ENCODE measurements at places on chromosomes 12 and 14.
A peak's percentile ranks its signal among the peaks of the same experiment; 100 is the strongest.

DNA sequence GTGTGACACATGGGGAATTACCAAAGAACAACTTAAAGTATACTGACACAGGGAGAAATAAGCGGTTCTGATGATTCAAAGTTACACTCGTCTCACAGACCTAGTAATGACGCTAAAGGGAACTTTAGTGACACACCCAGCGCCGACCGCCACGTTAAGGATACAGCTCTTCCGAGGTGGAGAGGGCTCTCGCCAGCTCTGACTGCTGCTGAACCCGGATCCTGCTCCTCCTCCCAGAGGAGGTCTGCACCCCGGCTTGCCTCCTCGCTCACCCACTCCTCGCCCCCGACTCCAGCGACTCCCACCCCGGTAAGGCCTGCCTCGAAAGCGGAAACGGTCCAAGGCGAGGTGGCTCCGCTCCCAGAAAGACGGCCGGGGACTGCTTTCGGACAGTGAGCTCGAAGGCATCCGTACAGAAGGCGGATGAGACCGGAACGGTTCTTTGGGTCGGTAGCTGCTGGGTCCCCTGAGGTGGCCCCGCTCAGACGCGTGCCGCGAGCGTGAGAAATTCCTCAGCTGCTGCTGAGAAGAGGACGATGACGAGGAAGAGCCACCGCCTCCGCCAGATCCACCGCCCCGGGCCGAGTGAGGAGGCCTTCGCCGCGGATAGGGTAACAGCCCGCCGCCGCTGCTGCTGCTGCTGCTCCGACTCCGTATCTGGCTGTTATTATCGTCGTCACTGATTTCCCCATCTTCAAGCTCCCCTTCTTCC is 643 bp downstream of the ZFC3H1 start:
- peak; percentile 80 for DNase-seq

DNA sequence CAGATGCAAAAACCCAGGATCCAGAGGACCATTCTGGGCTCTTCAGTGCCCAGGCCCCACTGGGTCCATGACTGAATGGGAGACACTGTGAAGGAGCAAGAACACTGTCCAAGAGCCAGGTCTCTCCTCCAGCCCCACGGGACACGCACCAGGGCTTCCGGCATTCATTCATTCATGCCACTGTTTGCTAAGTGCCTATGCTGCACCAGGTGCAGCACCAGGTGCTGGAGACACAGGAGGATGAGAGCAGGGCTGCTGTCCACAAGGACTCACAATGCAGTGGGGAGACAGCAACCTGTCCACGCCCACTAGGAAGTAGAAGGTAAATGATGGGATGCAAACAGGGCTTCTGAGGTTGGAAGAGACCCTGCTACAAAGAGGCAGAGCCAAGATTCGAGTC is 20.4 kb downstream of the CLMN start:
- no peak for DNase-seq

GRCh38 chr12:51424094-51424661 is 453 bp upstream of the SLC4A8 start:
- DNase-seq: no peak

DNA sequence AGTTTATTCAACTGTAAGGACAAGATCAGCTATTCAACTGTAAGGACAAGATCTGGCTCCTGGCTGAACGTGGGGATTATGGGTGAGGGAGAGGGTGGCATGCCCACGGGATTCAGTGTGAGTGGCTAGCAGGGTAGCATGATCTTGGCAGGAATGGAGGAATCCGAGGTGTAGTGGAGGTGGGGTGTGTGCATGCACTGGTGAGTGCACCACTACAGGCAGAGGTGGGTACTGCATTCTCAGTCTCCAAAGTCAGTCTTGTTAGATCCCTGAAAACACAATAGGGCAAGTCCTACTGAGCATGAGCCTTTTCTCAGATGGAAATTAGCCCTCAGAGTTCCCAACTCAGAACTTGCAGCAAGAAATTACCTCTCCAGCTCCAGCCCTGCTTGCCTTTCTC is 32.2 kb upstream of the DCD start:
- peak; percentile 46 for DNase-seq

DNA sequence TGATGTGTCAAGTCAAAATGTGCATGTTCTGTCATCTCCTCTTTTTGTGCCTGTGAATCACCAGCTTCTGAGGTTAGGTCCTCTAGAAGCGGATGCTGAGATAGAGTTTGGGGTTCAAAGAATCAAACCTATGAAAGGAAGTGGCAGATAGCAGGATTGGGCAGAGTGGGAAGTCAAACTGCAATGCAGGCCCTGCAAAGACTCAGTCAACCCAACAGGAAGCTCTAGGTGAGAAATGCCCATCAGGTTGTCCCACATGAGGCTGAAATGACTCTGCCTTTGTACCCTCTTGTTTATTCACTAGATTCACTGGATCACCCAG is 4.5 kb upstream of the MIA2 start:
- peak; percentile 92 for DNase-seq

- DNase-seq: no peak
Observed at GRCh38 chr14:105089746-105090492, 24.7 kb upstream of the GPR132 start.

DNA sequence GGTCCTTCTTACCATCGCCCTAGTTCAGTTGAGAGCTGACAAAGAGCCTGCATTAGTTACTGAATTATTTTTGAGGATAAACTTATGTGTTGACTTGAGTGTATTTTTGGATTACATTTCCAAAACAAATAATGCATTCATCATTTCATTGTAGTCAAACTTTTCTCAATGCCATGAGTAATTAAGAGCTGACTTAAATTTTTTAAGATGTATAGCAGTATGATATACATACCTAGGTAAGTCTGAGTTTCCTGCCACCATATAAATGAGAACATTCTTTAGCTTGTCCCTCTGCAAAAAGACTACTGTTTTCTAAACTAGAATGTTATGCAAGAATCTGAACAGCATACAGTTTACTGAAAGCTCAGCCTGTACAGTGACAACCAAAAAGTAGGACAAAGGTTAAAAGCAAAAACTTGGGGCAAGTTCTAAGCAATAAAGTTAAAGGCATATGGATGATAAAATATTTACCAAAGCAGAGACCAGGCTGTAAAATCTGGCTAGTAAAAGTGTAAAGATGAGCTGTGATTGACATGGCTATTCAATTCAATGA is 82.1 kb upstream of the FERMT2 start:
- no peak for DNase-seq

DNA sequence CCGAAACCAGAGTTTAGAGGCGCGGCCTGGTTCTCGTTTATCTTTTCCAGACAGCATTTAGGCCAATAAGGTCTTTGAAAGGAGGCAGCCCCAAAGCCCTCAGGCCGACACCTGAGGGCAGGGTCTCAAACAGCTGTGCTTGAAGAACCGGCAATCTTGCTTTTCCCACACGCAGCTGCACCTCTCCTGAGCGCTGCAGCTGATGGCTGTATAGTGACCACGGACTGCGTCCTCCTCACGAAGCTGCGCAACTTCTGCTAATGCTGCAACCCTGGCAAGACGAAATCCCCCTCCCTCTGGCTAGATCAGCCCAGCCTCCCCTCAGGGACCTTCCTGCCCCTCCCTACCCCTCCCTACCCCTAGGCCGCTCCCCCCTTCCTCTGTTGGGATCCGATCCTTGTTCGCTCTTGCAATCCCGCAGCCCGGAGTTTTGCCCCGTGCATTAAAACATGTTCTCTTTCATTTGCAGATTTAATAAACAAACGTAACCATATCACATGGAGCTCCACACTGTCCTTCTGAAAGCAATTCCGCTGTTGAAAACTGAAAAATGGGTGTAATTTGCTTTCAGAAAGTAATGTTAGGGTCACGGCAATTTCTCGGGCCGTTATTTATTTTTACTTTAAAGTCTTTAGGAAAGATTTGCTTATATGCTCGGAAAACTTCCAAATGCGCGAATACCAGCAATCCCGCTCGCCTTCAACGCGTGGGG is 4.8 kb upstream of the PAX9 start:
- no peak for DNase-seq

DNA sequence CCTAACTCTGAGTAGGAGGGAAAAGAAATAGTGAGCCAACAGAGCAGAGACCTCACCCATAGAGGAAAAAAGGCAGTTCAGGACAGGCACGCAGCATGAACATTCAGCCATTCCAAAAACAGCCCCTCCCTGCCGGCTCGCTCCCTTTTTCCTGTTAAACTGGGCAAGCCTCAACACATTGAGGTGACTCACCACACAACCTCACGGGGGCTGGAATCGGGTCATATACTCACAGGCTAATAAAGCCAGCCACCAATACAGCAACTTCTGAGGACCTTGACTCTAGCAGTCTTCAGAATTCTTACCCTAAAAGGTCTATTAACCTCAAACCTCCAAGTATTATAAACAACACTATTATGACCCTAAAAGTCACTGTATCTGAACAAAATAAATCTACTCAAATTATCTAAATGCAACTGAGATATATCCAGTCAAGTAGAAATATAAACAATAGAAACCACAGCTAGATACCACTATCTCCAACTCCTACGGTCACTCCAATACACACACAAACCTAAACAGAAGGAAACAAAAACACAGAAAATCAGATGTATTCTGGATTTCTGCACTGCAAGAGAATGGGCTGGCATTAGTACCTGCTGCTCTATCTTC is 6.3 kb downstream of the YBX3 start:
- no peak for DNase-seq

DNA sequence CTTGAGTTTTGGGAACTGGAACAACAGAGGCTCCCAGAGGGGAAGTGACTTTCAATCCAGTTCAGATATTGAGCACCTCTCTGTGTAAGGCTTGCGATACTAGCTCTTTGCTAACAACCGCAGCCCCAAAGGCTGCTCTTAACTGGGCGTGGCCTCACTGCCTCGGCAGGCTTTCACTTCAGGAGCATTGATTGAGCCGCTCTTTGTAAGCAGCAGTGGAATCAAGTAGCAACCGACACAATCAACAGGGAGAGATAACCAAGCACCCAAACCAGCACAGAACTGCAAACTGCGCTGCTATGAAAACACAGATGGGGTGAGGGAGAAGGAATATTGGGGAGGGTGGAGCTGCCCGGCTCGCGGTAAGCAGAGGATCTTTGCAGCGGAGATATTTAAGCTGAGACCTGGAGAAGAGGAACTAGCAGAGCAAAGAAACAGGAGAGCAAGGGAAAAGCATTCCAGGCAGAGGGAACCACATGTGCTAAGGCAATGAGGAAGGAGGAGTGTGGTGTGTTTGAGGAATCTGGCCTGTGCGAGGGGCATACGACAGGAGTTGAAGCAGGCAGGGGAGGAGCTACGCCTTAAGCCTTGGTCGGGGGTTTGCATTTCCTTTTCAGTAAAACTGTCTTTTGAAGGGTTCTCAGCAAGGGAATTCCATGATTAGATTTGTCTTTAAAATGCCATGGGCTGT is 17.3 kb upstream of the YY1 start:
- DNase-seq: peak; percentile 89

GRCh38 chr14:63573581-63573980 is 30.4 kb upstream of the PPP2R5E start:
- DNase-seq: no peak

- DNase-seq: no peak
Observed at GRCh38 chr14:82805892-82806825, 1272.5 kb upstream of the SEL1L start.

DNA sequence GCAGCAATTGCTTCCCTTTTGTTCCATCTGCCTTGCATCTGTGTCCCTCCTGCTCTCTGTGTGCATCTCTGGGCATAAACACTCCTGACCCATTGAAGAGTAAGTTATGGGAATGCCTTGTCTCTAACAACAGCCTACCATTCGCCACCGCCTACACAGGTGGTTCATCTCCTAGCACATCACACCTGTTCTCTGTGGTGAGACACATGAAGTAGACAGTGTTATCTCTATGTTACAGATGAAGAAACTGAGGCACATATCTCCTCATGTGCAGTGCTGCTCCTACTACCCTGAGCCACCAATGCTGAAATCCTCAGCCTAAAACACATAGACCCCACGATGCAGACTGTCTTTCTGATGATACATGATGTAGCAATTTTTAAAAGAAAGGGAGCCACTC is 77.6 kb downstream of the PITPNM2 start:
- DNase-seq: no peak

GRCh38 chr12:79548610-79548924 is 142.2 kb downstream of the PAWR start:
- DNase-seq: no peak

DNA sequence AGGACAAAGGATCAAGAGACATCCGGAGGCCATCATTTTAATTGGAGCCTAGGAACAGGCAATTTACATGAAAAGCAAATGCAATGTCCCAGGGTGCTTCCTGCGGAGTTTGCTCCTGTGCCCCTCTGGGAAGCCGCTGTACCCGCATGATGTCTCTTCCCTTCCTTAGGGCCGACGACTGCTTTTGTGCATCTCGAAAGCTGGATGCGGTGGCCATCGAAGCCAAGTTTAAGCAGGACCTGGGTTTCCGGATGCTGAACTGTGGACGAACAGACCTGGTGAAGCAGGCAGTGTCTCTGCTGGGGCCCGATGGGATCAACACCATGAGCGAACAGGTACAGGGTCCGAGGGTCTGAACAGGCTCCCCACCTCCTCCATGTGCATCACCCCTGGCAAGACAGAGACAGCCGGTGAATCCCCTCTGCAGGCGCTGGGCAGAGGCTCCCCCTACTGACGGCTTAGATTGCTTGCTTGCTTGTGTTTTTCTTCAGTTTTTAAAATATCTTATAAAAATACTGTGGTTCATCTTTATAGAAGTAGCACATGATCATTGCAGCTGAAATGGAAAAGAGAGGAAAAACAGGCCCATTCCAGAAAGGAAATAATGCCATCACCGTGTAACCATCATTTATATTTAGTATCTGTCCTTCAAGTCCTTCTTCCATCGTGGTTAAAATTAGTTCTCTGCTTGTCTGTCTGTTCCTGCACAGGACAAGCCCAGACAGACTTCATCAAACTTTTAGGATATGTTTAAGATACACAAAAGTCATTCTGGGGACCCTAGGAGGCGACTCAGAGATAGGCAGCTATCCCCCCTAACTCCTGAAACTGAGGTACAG is 75.4 kb upstream of the PWP1 start:
- DNase-seq: peak; percentile 45

DNA sequence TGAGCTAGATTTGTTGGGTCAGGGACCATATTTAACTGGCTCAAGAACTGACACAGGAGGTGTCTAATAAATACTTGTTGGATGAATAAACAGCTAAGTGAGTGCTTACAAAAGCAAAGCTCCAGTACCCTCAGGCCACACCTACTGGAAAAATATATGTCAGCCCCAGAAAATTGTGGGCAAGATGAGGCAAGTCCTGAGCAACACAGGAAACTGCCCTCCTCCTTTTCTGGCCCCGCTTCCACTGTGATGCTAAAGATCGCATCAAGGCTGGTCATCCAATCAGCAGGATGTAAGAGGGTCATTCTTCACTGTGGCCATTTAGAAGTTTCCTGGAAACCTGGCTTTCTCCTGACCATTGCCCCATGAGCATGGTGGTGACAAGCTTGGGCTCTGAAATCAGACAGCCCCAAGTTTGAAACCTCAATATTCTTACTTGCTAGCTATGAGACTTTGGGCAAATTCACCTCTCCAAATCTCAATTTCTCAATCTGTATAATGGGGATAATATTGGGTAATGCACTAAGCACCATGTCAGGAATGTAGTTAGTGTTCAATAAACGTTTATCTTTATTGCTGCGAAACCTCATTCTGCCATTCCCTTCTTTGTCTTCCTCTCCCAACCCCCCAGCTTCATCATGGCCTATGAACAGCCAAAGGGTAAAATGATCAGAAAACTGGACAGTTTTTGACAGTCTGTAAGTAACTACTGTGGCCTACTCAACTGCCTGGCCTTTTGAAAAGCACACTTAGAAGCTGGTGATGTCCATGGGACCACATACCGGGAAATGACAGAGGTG is 139.3 kb upstream of the PZP start:
- DNase-seq: no peak
